Omental fat pad (tissue), 4 donors: ENCODE measurements at places on chromosomes 16 and 17.

DNA sequence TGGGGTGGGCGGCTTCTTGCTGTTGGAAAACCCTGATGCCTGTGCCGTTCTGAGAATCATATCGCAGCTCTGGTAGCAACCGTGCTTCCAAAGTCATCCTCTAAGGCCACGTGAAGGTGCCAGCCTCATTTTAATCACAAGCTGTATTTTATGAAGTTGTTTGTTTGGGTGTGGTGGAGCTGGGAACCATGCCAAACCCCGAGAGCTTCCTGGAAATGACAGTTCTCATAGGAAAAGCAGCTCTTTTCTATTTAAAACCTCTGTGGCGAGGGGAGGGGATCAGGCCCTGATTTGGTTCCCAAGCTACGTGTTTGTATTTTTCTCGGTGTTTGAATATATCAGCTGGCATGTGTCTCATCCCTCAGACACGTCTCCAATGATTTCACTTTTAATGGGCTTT is 21.7 kb downstream of the KNOP1 start:
- DNase-seq, result peak; percentile 86

GRCh38 chr17:44310188-44310587 is 1.8 kb downstream of the RUNDC3A start:
- DNase-seq, result no peak

DNA sequence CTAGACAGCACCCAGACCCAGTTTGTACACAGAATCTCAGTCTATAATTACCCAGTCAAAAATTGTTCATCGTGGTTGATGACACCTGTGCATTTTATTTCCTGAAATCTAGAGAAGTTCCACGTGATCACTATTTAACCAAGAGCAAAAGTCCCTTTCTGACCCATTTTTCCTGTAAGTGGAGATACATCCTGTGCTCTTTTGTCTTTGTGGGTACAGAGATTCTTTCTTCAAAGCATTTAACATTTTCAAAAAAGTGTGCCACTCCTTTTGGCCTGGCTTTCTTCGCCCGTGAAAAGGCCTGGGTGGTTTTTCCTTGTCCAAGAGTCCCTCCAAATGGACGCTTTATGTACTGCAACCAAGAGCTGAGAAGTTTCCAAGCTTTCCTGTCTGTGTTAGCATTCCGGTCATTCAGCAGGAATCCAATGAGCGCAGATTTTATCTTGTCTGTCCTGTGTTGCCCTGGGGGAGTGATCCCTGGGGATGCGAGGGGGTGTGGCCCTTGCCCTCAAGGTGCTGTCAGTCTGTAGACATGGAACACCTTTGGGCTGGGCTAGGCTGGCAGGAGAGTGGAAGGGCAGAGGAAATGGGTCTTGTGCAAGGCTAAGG is 161.1 kb upstream of the CACNG5 start:
- DNase-seq, result no peak

DNA sequence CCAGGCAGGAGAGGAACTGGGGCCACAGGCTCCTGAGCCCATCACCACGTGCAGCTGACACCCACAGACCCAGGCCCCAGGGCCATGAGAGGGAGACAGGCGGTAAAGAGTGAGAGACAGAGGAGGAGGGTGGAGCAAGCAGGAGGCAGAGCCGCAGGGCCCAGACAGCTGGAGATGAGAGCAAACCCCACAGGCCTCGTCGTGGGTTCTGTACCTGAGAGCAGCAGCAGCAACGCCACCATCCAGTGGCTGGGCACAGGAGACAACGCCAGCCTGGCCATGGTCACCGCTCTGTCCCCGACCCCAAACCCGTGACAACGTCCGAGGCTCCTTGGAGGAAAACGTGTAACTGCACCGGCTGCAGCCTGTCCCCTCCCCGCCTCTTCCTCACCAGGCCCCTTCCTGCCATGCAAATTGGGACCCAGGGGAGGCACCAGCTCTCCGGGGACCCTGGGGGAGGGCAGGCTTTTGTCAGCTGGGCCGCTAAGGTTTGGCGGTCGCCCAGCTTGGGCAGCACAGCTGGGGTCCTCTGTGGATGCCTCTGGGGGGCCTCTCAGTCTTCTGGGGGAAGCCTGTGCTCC is at the start of gene CD79B:
Gene CD79B (minus strand): TSS at position 351 of the 581 bp plus-strand sequence. CDS start 70 bp downstream, at position 281.
- DNase-seq, result no peak

DNA sequence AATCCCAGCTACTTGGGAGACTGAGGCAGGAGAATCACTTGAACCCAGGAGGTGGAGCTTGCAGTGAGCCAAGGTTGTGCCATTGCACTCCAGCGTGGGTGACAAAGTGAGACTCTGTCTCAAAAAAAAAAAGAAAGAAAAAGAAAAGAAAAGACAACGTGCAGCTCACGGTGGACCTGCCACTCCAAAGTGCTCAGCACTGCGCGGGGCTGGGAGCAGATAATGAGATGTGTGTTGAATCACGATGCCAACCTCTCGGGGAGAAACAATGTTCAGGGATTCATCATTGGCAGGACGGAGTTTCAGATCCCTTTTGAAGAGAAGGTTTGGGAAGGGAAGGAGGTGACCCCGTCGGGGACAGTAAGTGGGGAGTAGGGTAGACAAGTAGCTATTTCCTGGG is 19.2 kb downstream of the WFDC1 start:
- DNase-seq, result no peak

DNA sequence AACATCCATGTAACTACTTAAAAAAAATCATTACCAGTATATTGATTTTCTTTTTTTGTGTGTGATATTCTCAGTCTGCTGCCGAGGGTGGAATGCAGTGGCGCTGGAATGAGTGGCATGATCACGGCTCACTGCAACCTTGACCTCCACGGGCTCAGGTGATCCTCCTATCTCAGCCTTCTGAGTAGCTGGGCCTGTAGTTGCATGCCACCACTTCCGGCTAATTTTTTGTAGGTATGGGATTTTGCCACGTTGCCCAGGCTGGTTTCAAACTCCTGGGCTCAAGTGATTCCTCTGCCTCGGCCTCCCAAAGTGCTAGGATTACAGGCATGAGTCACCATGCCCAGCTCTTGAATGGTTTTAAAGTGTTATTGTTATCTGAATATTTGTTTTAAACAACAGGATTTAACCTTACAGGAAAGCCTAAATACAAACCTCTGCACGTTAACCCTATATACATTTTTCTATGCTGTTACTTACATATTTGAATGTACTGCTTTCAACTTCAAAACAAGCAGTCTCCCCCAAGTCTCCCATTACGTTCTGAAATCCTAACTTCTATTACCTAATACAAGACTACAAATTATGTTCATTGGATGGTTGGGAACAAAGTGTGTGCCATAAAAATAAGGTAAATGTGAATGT is 61.7 kb downstream of the KPNA2 start:
- DNase-seq, result no peak

DNA sequence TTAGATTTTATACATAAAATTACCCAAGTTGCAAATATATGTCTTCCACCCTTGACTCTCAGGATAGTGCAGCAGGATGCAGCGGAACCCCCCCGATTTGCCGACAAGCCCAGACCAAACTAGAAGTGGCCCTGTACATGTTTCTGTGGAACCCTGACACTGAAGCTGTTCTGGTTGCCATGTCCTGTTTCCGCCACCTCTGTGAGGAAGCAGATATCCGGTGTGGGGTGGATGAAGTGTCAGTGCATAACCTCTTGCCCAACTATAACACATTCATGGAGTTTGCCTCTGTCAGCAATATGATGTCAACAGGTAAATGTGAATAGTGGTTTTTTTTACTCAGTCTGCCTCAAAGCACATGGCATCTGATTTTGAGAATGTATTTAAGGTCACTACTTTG is 70.7 kb downstream of the OMG start:
- no peak for DNase-seq

DNA sequence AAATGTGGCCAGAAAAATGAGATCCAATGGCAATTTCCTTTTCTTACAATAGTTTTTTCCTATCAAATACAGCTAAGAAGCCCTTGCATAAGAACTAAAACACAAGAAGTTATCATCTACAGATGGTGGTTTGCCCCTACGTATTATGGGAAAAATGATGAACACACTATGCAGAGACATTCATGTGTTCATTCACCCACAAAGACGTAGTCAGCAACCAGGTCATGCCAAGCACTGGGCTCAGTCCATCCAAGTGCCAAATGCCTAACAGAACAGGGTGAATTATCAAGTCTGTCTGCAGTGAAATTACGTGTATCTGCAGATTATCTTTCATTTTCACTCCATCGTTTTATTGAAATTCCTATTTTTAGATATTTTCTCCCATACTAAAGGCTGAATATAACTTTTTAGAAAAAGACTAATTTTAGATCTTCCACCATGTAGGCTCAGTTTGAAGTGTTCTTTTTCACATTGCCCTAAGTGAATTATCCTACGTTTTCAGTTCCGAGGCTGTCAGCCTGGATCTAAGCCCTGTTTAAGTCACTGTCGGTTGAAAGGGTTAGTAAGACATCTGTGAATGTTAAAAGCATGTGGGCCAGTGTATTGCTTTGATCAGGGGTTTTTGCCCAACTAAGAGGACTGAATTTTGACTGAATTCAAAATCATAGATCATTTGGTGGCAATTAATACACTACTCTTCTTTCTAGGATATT is 78.1 kb upstream of the DHX40 start:
- DNase-seq, result no peak

DNA sequence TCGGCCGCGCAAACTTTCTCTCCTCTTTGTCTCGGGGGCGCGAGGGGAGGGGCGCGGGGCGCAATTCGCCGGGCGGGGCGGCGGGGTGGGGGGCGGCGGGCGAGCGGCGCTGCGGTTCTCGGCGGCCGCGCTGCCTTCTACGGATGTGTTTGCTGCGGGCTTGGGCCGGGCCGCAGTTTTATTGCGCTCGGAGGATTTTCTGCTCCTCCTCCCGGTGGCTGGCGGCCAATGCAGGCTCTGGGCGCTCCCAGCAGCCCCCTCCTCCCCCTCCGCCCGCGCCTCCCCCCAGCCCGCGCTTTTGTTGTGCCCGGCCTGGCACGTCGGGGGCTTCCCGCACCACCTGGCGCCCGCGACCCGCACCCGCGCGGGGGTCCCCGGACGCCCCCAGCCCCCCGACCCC is at the start of gene TIMP2:
Gene TIMP2 (minus strand): TSS at position 154 of the 400 bp plus-strand sequence. CDS start 299 bp downstream, outside the sequence.
- peak; percentile 67 for DNase-seq

- DNase-seq, result no peak
Observed at GRCh38 chr17:45223539-45224528, 2.1 kb downstream of the FMNL1 start.

- DNase-seq, result no peak
Observed at GRCh38 chr17:19346351-19347255, 15.9 kb downstream of the B9D1 start.

DNA sequence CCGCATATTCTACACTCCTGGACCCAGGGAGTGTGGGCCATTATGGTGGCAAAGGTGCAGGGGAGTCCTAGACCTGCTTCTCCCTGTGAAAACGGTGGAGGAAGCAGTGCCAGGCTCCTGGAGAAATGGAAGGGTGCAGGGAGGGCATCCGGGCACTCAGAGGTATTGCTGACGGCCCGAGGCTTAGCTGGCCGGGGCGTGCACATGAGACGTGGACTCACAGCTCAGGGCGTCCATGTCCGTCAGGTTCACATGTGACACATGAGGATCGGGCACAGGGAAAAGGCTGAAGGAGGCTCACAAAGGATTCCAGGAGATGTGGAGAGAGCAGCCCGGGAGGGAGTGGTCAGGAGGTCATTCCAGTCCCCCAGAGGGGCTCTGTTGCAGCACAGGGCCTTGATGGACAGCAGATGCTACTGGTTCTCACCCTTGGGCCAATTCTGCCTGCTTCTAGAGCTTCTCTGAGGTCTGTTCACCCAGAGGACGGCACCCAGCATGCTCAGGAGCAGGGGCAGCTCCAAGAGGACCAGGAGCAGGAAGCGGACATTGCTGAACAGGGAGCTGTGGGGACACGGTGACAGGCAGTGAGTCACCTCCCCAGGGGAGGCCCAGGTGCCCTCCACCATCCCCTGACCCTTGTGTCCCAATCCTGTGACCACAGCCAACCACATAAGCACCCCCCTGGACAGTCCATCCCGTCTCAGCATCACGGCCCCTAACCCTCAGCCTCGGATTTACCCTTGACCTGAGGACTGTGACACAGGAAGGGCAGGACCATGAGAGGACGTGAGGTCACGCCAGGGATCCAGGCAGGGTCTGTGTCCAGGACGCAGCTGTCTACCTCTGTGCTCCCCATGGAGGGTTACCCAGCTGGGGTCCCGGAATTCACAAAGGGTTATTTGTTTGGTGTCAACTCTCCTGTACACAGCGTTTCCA is 4.5 kb downstream of the CD300C start:
- no peak for DNase-seq

DNA sequence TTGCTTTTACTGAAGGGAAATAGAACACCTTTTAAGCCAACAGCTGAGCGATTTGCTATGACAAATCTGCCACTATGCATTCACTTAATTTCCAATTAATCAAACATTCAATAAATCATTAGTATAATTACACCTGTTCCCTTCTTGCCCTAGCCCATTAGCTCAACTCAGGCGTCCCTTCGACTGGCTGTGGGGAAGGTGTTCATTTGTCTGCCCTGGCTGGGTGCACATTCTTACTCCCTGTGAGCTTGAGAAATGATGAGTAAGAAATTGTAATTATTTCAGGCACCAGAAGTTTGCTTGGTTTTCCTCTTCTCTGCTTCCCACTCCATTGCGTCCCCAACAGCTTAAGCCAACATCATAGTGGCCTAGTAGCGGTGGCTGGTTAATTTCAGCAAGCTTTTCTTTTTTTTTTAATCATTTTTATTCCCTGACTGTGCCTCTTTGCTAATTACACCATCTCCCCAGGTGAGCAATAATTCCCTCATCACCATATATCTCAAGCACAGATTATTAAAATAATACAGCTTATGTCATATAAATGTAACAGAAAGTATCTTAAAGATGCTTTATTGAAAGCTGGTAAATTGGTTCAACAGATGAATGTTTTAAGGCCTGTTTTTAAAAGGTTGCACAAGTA is 623.9 kb upstream of the RBFOX1 start:
- no peak for DNase-seq

- DNase-seq, result no peak
Observed at GRCh38 chr17:4007346-4008081, 43.3 kb upstream of the ATP2A3 start.

GRCh38 chr16:69315486-69316311 is 4.5 kb downstream of the VPS4A start:
- DNase-seq, result no peak

DNA sequence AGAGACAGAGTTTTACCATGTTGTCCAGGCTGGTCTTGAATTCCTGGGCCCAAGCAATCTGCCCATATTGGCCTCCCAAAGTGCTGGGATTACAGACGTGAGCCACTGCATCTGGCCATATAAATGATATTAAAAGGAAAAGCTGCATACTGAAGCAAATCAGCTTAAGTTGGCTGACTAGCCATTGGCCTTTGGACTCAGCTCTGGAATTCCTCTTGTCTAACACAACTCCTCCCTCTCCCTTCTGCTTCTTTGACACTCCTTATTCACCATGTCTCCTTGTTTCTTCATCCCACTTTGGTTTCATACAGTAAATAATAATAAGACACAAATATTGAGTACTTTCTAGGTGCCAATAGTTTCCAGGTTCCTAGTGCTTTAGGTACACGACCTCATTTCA is 7.5 kb downstream of the KRT12 start:
- DNase-seq, result no peak

DNA sequence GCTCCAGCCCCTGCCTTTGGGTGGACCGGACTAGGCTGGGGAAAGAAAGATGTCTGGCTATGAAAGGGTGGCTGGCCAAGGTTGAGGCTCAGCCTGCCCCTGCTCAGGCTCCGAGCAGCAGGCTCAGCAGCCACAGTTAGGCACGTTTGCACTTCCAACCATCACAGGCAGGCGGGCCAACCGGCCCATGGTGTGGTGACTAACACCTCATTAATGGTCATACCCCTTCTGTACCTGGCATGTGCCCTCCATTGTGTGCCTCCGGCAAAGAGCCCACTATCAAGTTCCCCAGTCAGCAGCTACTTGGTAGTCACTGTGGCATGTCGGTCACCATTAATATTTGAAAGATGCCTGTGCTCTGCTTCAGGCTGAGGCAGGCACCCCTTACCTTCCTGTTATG is 6.7 kb downstream of the TBC1D24 start:
- no peak for DNase-seq

GRCh38 chr17:57130708-57131461 is 45.8 kb downstream of the AKAP1 start:
- peak; percentile 96 for DNase-seq
